ENCODE measurements at places on chromosomes 7 and 10.

DNA sequence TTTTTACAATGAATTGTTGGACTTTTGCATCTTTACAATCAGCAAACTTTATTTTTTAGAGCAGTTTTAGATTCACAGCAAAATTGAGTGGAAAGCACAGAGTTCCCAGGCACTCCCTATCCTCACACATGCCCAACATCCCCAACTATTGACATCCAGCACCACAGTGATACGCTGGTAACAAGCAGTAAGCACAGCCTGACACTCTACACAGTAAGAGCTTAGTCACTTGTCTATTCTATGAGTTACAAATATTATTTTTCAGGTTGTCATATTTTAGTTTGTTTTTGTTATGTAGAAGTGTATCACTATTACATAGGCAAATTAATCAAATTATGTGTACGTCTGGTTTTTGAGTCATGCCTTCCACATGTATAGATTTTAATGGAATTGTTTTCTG, 27.0 kb upstream of the GIMAP7 start:
- no peak for DNase-seq

- no peak for DNase-seq
Observed at GRCh38 chr10:123669886-123670285, 3.7 kb downstream of the GPR26 start.

GRCh38 chr10:99944860-99945259, 64.9 kb downstream of the DNMBP start:
- no peak for DNase-seq

DNA sequence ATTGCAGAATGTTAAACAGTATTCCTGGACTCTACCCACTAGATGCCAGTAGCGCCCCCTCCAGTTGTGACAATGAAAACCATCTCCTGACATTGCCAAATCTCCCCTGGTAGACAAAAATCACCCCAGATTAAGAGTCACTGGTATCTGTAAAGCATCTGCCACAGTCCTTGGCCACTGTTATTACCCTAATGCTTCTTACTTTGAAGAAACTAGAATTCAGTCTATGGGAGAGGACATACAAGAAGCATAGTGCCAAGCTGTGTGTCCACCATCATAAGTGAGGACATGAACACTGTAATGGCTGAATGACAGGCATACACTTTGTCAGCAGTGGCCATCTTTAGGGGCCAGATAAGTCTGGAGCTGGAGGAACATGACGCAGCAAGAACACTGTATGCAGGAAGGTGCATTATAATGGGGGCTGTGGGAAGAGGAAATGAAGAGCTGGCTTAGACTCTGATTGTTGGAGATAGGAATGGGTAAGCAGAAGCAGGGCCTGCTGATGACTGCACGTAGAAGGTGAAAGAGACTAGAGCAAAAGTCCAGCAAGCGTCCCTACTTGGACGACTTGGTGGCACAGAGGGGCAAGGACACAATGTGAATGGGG, 32.5 kb downstream of the CBX3 start:
- DNase-seq = no peak

GRCh38 chr10:78520737-78521430, 487.2 kb downstream of the RPS24 start:
- DNase-seq = no peak

- no peak for DNase-seq
Observed at GRCh38 chr10:50853557-50853956, 31.9 kb downstream of the A1CF start.

- DNase-seq = no peak
Observed at GRCh38 chr7:2603044-2603965, 28.5 kb upstream of the TTYH3 start.

GRCh38 chr10:17787087-17787961, 21.8 kb upstream of the MRC1 start:
- no peak for DNase-seq

GRCh38 chr10:73647211-73647874, 6.1 kb upstream of the MYOZ1 start:
- DNase-seq = no peak

DNA sequence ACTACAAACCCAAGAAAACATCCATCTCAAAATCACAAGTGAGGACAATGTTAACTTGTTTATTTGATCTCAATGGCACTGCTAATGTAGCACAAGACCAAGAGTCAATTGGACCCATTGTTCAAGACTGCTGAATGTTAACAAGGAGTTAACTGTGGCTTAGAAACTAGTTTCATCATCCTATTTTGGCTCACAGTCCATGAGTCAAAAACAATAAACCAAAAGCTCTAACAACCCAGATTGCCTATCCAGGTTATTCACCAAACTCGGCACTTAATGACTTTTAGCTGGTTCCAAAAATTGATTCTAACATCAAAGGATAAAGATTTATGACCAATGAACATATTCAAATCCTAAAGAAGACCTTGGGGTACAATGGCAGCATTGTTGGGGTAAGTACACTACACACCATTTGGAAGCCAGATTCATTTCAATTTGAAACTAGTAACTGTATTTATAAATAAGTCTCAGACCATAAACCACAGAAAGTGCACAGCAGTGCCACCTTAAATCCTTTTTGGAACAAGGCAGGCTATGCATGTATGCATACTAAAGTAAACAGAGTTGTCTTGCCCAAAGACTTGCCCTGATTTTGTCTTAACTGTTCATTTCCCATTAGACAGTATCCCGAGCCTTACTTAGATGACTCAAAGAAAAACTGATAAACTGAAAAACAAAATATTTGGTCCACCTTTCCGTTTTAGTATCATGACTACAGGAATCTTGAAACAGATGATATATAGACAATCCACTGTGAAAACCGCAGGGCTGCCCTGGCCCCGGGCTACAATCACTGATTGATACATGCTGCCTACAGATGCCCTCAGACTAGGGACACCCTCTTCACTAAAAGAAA, 84.5 kb downstream of the SRPK2 start:
- no peak for DNase-seq

DNA sequence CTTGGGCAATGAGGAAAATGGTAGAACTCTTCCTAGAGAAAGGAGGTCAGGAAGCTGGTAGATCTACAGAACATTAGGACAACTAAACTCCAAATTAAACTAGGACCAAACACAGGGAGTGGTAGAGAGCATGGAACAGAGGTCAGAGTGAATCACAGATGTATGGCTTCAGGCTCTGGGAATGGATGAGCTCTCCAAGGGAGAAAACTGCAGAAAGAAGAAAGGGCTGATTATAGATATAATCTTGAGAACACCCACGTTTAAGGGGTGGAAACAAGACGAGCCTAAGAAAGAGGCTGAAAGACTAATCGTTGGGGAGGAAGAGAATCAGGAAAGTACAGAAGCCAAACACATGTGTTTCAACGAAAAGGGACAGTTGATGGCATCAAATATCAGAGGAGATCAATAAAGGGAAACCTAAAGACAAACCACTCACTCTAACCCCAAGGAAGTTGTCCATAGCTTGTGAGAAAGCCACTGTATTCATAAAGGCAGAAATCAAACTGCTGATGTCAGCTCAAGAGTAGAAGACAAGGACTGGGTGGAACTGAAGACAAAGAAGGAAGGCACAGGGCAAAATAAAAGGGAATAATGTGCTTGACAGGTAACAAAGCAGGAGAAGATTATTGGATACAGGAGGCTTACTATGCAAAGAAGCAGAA, 41.4 kb downstream of the NUDCD3 start:
- no peak for DNase-seq

DNA sequence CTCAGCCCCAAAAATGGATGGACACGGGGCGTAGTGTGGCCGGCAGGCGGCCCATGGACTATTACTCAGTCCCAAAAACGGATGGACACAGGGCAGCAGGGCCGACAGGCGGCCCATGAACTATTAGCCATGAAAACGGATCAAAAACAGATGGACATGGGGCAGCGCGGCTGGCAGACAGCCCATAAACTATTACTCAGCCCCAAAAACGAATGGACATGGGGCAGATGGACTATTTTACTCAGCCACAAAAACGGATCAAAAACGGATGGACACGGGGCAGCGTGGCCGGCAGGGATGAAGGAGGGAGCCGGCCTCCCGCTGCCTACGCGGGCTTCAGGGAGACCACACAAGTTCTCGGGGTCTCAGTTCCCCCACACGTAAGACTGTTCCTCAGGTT, 32.9 kb downstream of the GPER1 start:
- DNase-seq = no peak

DNA sequence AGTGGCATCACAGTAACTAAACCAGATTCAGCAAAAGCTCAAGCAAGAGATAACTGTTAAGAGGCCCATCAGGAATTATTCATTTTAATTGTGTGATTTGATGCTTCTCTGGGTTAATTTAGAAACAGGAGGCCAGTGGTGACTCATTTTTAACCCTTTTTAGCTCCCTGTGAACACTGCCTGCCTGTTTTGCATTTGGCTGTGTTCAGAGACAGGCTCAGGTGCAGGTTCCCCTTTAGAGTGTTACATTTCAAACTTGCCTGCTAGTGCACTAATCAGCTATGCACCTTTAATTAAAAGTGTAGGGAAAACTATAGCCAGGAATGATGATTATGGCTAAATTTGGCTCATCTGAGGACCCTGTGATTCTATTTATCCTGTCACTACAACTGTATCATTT, 6.5 kb downstream of the STAMBPL1 start:
- DNase-seq = no peak

GRCh38 chr10:112813866-112814591, 136.0 kb upstream of the TCF7L2 start:
- DNase-seq = no peak

- DNase-seq = no peak
Observed at GRCh38 chr10:98030093-98030821, at the start of gene CRTAC1. Gene CRTAC1, minus strand, starts transcription at chr10:98030621. Its CDS starts 149 bp downstream, at chr10:98030472.

- DNase-seq = no peak
Observed at GRCh38 chr10:92042541-92042940, 119.0 kb downstream of the BTAF1 start.

GRCh38 chr7:157638563-157638962, 301.8 kb downstream of the DNAJB6 start:
- no peak for DNase-seq

DNA sequence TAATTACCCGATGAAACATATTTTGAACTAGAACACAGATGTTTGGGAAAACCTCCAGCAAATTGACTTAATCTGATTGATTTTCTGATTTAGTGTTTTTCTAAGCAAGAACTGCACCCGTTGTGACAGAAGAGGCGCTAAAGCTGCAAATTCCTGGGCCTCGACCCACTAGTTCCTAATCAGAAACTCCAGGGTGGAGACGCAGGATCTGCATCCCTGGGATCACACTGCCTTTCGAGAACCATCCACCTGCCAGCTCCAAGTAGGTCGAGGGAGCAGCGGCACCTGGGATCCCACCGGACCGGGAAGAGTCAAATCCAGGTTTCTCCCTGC, 136.8 kb upstream of the CDCA7L start:
- no peak for DNase-seq

DNA sequence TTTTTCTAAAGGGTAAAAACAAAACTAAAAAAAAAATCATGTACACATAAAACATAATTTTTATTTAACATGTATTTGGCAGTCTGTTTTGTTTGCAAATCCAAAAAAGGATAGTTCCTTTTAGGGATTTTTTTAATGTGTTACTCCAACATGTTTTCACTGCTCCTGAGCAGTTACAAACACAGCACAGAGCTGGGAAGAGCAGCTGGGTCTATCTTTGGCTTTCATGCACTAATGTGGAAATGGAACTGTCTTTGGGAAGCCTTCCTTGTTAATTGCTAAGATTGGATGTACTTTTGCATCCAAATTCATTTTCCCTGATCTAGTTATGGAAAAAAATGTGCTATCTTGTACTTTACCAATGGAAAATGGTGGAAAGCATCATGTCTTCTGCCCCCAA, 1035.1 kb downstream of the CNTNAP2 start:
- no peak for DNase-seq

GRCh38 chr10:29007748-29008610, 280.9 kb upstream of the LYZL1 start:
- DNase-seq = no peak

DNA sequence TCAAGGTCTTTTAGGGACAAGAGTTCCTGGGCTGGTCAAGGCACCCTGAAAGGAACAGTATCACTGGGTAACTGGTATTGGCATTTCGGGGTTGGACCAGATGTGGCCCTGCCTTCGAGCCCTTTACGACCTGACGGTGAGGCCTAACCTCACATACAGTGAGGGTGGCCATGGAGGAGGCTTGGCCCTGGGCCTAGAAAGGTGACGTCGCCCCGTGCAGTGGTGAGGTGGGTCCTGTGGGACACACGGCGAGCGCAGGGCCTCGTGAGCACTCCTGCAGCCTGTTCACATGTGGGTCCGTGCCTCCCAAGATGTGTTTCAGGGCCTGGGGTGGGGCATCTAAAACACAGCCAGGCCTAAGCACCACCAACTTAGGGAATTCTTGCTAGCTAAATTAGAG, 36.1 kb downstream of the CRHR2 start:
- DNase-seq = no peak

DNA sequence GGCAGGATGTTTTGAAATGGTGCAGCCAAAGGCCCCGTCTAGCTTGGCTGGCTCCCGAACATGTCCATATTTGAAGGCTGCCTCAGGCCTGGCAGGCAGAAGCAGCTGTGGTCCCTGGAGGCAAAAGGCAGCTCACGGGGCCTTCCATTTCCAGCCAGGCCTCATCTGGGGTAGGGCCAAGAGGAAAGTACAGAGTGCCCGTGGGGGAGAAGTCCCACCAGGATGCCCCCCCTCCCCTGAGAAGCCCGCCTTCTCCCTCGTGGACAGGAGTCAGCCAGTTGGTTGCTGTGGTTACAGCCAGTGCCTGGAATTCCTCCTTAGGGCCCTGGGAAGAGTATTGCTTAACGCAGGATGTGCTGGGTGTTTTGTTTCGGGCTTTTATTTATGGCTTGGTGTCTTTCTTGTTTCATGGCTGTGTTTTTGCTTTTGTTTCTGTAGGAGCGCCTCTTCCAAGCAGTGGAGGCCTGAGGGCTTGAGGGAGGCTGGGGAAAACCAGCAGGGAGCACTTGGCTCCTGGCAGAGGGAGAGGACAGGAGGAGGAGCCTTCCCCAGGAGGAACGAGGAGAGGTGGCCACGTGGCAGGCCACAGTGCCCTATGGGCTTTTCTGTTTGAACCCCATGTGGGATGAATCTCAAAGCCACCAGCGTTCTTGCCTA, 45.4 kb downstream of the CHST3 start:
- DNase-seq = no peak

DNA sequence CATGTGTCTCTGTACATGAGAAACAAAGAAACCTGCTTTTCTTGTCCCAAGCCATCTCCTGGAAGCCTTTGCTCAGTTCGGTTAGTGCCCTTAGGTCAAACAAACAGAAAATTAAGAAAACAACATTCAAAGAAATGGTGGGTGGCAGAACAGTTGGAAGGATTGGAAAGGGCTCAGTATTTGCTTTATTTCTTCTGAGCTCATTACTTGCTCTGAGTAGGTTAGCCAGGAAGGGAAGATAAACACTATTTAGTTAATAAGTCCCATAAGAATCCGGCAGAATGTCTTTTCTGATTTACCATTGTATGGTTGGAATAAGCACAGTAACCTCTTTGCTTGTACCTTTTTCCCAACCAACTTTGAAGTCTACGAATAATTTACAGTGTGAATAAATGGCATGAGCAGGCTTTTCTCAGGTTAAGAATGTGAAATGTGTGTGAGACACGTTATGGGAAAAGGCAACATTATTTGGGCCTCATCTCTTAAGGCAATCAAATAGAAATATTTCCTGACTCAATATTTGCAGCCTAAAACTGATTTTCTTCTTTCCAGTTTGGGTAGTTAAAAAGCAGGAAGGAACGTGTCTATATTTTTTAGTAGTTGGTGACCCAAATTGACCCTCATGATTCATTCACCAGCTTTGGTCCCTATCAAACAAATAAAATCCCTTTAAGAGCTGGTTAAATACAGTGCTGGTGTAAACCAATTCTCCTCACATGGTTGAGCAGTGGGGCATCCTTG, 158.5 kb downstream of the DKK1 start:
- DNase-seq = no peak

GRCh38 chr10:132660385-132660784, 122.8 kb downstream of the INPP5A start:
- no peak for DNase-seq
